Activated CD4-positive, alpha-beta T cell treated with anti-CD3 and anti-CD28 coated beads, Interleukin-2, amount 50 U/mL, for 24 hours (primary cell): ENCODE measurements at places on chromosomes 6 and 20.

- no peak for DNase-seq
These were observed 40.4 kb upstream of the SCML4 start for GRCh38 chr6:107864226-107865127.

DNA sequence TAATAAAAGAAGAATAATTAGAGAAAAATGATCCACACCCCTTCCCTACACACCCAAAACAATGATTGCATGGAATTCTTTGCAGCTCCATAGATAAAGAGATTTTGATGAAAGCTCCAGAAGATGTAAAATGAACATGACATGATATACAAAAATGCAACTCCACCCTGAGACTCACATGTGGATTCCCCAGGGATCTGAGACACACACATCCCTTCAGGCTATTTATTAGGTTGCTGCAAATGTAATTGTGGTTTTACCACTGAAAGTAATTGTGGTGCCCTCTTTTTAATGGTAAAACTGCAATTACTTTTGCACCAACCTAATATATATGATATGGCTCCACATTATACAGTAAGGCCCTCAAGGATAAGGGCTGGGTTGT is 40.4 kb upstream of the TBC1D7 start:
- DNase-seq = no peak

GRCh38 chr6:155194399-155194798 is 69.4 kb upstream of the CLDN20 start:
- DNase-seq = no peak

GRCh38 chr20:20138301-20139064 is 86.2 kb downstream of the CFAP61 start:
- DNase-seq = no peak

- DNase-seq = no peak
These were observed 137.5 kb downstream of the ATXN1 start for GRCh38 chr6:16623731-16624130.

DNA sequence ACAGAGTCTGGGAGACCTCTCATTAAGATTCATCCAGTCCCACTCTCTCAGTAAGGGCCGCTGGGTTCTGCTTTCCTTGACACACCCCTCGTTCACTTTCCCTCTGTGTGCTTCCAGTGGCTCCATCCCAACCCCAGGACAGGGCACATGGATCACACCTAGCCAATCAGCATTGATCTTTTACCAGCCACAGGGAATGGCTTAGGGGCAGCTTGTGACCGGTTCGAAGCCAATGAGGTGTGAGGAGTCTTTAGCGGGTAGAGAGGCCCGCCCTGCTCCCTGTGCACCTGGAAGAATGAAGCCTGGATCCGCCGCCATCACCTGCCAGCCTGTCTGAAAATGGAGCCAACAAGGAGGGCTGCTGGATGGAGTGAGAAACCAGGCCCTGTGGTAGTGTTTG is 35.2 kb upstream of the OVOL2 start:
- DNase-seq = no peak

DNA sequence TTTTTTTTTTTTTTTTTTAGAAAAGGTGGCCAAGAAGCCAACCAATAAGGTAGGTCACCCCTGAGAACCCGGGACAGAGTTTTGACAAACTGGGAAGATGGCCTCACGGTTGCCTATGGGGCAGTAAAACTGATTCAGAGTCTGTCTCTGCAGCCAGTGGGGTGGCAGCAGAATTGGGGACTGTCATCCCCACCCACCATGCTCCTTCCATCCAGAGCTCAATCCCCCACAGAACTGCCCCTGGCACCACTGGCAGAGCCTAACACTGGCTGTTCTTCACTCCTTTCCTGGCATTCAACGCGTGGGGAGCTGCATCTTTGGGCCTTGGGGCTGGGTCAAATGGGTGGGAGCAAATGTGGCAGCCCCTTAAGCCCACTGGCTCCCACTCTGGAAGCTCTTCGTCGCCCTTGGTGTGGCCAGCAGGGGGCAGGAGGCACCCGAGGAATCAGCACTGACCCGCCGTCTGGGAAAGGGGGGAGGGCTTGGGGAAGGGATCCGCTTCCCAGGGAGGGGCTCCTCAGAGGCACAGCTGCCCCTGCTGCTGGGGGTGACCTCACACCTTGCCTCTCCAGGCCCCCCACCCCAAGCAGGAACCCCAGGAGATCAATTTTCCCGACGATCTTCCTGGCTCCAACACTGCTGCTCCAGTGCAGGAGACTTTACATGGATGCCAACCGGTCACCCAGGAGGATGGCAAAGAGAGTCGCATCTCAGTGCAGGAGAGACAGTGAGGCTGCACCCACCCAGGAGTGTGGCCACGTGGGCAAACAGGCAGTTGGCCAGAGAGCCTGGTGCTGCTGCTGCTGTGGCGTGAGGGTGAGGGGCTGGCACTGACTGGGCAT is 10.4 kb downstream of the CD40 start:
- DNase-seq = no peak

DNA sequence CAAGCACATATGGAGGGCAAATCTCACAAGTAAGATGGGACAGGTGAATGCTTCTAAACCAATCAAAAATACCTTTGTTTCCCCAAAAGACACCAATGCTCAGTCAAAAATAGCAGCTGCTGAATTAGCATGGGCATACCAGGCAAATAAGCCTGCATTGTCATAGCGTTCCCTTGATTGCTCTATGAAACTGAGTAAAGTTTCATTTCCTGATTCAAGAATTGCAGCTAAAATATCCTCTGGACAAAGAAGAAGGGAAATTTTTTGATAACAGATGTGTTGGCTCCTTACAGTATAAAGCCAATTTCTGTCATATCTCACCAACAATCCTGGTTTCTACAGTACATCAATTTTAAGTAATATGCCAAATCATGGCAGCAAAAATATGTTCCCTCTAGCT is 3.3 kb upstream of the TMEM14A start:
- DNase-seq = no peak

DNA sequence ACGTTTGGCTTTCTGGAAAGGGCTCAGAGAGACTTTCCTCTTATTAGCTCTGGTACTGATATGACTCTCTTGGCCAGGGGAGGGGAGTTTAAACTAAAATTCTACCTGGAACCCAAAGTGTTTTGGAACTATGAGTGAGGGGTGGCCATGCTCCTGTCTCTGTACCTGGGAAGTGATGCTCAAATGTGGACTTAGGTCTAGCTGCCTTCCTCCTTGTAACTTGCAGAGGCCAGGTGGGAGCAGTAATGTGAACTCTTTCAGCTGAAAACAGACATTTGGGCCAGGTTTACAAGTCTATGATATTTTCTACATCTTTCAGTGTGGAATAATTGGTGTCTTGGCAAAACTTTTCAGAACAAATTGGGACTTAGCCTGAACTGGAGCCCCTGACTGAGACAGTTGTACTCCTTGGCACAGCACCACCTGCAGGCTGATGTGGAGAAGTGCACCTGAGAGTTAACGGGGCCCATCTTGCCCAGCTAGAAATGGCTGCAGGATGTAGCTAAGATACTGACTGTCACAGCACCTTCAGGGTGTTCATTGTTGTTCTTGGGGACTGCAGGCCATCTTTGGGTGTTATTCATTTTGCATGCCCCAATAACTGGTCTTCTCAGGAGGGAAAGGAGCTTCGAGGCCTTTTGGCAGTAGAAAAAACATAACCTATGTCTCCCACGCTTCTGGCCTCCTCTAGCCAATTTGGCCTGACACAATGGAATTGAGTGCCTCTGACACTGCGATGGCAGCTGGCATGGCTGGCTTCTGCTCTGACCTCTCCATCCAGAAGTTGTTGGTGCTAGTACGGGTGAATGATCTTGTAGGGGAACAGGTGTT is 37.1 kb downstream of the CD109 start:
- peak; percentile 47 for DNase-seq
